ENCODE measurements at places on chromosomes 7 and 10.
A peak's percentile ranks its signal among the peaks of the same experiment; 100 is the strongest.

- peak; percentile 64 for DNase-seq
Measured at GRCh38 chr10:62082729-62083411, 181.4 kb downstream of the ARID5B start.

DNA sequence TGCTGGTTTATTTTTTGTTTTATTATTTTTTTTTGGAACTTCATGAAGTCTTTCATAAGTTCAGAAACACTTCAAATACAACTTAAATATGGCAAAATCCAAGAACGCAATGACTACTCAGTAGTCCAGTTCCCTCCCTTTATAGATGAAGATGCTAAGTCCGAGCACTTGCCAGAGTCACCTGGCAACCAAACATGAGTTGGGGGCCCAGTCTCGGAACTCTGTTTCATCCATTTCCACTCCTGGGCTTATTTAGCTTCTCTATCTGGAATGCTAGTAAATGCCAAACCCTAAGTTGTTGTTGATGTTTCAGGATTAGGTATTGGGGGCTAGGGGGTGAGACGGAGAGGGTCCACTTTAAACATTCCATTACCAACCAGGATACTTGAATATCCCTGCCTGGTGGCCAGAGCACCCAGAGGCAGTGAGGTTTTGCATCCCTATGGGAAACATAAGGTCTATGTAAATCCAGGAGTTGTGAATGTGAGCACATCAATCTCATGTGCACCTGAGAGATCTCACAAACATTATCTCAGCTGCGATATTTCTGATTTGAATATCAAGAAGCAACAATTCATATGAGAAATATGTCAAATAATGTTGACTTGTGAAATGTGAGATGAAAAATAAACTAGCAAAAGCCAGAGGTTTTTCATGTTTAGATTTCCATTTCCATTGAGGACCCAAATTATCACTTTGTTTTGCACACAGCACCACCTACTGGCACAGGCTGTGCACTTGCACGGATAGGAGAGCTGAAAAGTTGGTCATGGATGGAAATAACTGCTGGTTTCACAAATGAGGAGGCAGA lies 129.3 kb downstream of the PKD1L1 start:
- DNase-seq = peak; percentile 67

DNA sequence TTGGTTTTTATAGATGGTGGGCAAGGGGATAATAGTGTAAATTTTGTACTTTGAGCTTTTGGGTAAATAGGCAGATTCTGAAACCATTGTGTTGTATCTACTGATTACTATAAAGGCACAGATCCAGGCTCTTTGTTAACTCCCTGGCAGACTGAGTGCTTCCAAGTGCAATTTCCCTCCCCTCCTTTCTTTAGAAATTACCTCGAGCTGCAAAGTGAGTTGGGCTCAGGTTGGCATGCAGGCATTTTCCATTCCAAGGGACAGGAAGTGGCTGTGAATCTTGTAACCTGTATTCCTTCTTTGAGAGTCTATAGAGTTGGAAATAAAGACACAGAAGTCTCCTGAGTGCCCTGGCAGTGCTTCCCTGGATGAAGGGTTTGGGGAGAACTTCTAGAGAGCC lies 494.2 kb upstream of the GALNT17 start:
- DNase-seq = no peak

GRCh38 chr10:76113952-76114351 lies 682.5 kb downstream of the LRMDA start:
- no peak for DNase-seq

GRCh38 chr10:118036281-118036875 lies 10.4 kb downstream of the RAB11FIP2 start:
- no peak for DNase-seq

DNA sequence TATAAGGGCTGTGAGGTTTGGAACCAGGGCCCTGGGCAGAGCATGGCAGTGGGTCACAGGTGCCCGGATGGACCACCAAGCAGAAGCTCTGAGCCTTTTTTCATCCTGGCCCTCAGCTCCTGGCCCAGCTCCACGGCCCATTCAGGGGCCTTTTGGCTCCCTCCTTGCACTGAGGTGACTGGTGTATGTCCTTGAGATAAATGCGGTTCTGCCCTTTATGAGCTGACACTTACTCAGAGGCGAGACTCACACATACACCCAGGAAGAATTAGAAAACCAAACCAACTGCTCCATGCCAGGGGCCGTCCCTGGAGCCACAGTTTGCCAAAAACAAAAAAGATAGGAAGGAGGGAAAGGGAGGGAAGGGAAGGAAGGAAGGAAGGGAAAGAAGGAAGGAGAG lies 49.7 kb downstream of the CUZD1 start:
- no peak for DNase-seq

GRCh38 chr7:34385384-34385783 lies 272.6 kb upstream of the NPSR1 start:
- DNase-seq = no peak

GRCh38 chr7:134891262-134891695 lies 95.0 kb upstream of the AGBL3 start:
- DNase-seq = peak; percentile 13

- DNase-seq = no peak
Measured at GRCh38 chr7:127844707-127845331, 186.4 kb downstream of the LRRC4 start.

GRCh38 chr7:31934551-31934950 lies 135.7 kb downstream of the PDE1C start:
- DNase-seq = no peak

- DNase-seq = no peak
Measured at GRCh38 chr7:129703751-129704150, 92.2 kb downstream of the NRF1 start.

GRCh38 chr10:16314259-16314658 lies 122.6 kb upstream of the PTER start:
- DNase-seq = no peak

DNA sequence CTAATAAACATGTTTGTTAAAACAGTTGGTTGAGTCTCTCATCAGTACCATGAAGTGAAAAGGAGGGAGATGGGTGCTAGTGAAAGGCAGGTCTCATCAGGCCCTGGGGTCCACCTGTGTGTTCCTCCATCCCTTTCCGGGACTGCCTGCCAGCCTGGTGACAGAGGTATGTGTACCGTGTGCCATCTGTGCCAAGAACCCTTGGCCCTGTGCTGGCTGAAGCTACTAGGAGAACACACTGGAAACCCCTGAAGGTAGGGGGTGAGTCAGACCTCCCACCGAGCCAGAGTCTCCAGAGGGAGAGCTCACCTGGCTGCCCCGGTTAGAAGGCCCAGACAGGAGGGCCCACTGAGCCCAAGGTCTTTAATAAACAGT lies 2.3 kb downstream of the DDIT4 start:
- DNase-seq = no peak

DNA sequence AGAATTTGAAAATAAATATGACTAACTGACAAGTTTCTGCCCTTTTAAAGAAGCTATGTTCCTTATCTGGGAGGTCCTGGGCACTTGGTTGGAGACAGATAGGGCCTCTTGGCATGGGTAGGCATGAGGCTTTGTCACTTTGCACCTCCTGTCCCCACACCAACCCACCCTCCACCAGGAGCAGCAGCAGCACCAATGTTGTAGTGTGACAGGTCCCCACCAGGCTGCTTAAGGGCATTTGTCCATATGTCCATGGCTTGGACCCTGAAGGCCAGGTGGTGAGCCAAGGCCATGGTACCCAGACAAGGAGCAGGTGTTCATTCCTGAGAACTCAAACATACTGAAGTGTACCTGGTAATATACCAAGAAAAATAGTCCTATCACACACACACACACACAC lies 629.1 kb downstream of the ACTR3B start:
- no peak for DNase-seq

DNA sequence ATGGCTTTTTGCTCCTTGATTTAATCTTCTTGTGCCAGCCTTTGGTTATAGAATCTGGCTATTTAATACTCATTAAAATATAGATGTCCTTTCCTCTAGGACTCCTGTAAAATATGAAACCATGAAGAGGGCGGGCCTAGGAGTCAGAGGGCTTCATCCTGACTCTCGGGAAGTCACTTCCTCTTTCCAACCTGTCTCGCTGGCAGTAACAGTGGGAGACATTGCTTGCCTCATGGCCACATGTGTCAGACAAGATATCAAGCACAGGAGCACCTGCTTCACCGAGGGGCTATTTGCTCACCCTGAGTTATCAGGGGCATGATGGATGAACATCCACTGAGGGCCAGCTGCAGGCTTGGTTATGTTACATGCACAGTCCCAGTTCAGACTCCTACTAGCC lies 31.0 kb downstream of the SLIT1 start:
- DNase-seq = peak; percentile 38

DNA sequence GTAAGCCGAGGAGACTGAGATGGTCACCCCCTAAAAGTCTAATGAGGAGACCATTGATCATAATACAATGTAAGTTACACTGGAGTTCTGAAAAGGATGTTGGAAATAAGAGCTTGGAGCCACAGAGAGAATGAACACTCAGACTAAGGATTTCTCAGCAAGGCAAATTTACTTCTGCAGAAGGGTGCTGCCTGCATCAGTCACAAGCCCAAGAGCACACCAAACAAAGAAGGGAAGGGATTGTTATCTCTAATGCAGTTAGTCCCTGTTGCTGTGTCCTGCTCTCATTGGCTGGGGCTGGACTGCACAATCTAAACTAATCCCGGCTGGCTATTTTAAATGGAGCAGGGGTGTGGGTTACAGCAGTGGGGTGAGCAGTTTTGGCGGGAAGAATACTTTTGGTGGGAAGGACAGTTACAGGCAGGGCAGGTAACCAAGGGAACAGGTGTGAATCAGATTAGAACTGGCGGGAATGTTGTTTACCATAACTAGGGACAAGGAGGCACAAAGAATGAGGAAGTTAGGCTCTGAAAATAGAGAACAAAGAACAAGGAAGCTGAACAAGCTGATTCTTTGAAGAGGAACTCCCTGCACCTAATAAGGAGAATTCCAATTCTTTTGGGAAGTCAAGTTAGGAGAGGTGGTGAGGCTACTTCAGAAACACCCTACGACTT lies 30.3 kb upstream of the TRIM24 start:
- DNase-seq = peak; percentile 1

GRCh38 chr7:112052498-112052897 lies 153.7 kb downstream of the DOCK4 start:
- DNase-seq = peak; percentile 33

DNA sequence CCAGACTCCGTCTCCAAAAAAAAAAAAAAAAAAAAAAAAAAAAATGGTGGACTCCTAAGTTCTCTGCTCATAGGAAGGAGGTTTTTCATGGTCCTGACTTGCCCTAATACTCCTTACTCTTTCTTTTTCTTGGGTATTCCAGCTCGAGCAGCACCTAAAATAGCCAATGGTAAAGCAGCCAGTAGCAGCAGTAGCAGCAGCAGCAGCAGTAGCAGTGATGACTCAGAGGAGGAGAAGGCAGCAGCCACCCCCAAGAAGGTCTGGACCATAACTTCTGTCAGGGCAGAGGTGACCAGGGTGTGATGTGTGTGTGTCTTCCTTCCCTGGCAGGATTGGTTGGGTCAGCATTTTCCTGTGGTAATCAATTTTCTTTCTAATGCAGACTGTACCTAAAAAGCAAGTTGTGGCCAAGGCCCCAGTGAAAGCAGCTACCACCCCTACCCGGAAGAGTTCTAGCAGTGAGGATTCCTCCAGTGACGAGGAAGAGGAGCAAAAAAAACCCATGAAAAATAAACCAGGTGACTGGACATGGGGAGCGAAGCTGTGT lies 6.9 kb downstream of the NOLC1 start:
- DNase-seq = no peak

- no peak for DNase-seq
Measured at GRCh38 chr10:71679425-71679824, 40.2 kb downstream of the C10orf105 start.

DNA sequence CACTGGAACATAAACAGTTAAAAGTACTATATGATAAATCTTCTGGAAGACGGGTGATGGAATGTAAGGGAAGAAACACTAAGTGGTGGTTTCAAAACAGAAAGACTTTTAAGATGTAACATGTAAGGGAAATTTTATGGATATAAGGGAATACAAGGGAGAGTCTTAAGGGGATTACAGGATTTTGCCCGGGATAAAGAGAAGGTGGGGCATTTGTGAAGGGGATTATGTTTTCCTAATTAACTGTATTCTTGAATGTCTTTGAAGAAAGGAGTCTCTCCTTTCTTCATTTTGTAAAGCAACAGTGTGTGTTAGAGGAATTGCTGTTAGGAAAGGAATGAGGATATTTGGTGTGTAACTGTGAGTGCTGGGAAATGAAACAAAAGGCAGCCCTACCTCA lies 745.2 kb downstream of the AUTS2 start:
- no peak for DNase-seq

DNA sequence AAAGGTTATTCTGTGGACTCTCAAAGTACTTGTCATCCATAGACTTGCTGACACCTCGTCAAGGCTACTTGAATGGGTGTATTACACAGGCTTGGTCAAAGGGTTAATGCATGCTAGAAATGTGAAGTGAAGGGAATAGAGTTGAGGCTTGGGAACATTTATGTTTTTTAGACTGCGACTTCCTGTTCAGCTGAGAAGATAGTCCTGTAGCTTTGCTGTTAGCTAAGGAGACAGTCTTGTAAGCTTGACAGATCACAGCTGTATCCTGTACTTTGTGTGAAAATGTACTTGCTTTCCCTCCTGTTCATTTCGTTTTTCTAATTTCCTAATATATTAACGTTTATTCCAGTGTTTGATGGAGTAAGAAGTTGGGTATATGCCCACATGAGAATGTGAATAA lies 52.1 kb downstream of the ADD3 start:
- no peak for DNase-seq

GRCh38 chr7:135706038-135706742 lies 21.8 kb downstream of the SLC13A4 start:
- no peak for DNase-seq

- DNase-seq = no peak
Measured at GRCh38 chr7:132654150-132654549, 77.9 kb upstream of the PLXNA4 start.

DNA sequence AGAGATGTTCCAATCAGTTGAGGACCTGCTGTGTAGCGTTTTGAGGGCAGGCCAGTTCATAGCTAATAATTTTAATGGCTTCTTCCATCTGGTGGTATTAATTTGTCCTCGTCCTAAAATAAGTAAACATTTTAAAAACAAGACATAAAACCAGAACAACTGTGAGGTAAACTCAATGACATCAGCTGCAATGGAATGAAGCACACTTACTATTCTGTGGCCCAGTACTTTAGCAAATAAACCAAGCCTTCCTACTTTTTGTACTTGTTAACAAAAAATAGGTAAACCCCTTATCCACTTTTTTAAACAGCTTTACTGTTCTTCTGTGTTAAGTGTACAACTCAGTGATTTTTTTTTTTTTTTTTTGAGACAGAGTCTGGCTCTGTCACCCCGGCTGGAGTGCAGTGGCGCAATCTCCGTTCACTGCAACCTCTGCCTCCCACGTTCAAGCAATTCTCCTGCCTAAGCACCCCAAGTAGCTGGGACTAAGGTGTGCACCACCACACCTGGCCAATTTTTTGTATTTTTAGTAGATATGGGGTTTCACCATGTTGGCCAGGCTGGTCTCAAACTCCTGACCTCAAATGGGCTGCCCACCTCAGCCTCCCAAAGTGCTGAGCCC lies 28.9 kb upstream of the FZD1 start:
- no peak for DNase-seq

DNA sequence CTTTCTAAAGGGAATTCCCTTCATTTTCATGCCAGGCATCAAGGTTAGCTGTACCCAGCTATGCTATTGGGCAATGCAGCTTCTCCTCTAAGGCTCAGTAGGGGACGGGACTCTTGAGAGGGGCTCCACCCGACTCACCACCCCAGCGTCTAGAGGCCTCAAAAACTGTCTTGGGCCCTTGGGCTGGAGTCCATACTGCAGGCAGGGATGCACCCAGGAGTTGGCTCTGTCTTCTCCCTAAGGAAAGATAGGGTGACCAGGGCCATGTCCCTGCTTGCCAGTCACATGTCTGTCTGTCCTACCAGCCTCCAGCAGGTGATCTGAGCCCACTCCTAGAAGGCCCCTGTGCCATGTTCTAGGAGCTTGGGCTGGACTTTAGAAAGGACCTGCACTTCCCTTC lies 1.2 kb downstream of the OPN4 start:
- no peak for DNase-seq

- no peak for DNase-seq
Measured at GRCh38 chr10:80694930-80695329, 157.2 kb downstream of the SH2D4B start.

All from inflammatory macrophage treated with lipopolysaccharide for 4 hours (primary cell).